ENCODE measurements at places on chromosomes 11 and 22.

DNA sequence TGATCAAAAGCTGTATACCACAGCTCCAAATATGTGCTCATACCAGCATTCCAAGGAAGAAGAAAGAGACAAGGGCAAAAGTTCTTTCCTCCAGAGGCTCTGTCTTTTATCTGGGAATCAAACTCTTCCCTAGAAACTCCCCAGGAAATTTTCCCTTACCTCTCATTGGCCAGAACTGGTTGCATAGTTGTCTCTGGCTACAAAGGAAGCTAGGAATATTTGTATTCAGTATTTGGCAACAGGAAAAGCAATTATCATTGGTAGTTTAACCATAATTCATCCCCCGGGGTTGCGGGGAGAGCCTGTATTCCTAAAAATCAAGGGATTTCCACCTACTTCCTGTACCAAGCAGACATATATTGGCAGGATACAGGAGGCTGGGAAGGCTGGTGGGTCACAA, 10.5 kb upstream of the ZFTA start:
- no peak for DNase-seq

DNA sequence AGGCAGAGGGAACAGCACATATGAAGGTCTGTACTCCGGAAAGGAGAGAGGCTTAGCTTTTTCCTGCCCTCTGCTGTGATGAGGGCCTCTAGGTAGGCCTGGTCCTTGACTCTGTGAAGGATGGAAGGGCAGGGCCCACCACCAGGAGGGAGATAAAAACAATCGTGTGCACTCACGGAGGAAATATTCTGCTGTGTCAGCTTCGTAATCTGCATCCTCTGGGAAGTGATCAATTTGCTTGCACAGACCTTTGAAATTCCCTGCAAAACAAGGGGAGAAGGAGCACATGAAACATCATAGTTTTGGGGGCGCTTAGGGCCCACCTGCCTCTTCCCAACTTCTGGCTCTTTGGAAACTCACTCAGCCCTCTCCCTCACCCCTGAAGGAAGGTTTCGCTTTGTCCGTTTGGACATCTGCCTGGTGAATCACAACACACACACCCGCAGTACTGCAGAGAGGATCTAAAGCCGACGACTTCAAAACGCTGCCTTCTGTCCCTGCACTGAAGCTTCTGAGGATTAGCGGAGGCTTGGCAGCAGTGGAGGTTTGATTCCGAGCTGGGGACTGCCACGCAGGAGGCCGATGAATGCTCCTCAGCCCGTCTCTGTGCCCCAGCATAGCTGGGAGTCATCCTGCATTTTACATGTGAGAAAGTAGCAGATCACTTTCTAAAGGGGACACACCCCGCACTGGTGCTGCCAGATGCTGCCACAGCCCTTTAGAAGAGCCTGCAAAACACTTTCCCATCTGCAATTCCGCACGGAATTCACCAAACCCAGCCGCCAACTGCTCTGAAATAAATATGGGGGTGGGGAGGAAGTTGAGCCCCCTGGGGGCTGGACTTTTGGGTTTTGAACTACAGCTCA, 58.6 kb upstream of the EIF3D start:
- no peak for DNase-seq

DNA sequence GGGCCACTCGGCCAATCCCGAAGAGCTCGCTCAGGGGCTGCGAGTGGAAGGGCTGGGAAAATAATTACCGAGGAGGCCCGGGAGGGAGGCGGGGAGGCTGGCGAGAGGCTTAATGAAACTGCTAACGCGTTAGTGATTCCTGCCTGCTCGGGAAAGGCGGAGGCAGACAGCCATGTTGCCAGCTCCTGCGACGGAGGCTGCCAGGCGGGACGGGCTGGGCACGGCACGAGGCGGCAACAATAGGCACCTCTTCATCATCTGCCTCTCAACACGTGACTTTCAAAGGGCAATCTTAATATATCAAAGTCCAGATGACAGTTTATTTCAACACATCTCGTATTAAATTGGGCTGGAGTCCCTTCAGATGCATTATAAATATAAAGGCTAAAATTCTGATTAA, 68.0 kb upstream of the TCF20 start:
- DNase-seq, result no peak

DNA sequence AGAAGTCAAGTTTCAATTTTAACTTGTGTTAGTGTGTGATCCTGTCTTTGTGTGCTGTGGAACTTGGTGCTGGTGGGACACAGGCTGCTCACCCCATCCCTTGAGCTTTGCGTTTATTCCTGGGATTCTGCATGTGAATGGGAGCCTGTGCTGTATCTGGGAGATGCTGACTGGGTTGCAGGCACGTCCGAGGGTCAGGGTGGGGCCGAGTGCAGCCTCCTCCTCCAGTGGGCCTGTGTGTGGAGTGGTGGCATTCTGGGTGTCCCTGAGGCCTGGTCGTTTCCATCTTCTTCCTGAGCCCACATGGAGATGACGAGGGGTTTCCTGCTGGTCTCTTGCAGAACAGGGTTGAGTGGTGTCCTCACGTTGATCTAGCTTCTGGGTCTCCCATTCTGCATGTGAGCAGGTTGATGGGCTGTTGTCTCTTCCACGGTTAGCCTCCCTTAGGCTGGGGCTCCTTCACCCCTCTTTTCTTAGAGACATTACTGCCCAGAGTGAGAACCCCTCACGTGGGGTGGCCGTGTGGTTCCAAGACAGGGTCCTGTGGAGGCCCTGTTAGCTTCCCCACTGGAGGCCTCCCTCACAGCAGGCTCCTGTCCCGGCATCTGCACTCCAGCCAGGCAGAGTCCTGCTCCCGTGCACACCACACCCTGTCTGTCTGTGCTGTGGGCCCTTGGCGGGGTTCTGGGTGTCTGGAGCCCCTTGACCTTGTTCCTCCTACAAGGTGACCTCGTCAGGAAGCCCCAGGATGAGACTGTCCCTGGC, 4.9 kb downstream of the PTDSS2 start:
- no peak for DNase-seq

GRCh38 chr11:94738746-94739145, 29.4 kb upstream of the AMOTL1 start:
- no peak for DNase-seq

DNA sequence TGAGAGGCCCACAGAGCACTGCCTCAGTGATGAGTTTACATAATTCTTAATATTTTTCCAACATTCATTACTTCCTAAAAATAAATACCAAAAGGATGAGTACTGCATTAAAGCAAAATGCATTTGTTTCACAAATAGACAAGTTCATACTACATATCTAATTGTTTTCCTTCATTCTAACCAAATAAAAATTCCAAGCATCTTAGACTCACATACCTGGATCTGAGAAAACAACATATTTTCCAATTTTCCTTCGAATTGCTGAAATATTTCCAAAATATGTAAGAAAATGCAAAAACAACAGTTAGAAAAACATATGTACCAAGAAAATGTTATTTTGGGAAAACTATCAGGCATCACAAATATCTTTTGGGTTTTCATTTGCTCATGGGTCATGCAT, 127.9 kb upstream of the CEP126 start:
- no peak for DNase-seq

- no peak for DNase-seq
These were observed 3.3 kb upstream of the SMARCB1 start for GRCh38 chr22:23783265-23784150.

DNA sequence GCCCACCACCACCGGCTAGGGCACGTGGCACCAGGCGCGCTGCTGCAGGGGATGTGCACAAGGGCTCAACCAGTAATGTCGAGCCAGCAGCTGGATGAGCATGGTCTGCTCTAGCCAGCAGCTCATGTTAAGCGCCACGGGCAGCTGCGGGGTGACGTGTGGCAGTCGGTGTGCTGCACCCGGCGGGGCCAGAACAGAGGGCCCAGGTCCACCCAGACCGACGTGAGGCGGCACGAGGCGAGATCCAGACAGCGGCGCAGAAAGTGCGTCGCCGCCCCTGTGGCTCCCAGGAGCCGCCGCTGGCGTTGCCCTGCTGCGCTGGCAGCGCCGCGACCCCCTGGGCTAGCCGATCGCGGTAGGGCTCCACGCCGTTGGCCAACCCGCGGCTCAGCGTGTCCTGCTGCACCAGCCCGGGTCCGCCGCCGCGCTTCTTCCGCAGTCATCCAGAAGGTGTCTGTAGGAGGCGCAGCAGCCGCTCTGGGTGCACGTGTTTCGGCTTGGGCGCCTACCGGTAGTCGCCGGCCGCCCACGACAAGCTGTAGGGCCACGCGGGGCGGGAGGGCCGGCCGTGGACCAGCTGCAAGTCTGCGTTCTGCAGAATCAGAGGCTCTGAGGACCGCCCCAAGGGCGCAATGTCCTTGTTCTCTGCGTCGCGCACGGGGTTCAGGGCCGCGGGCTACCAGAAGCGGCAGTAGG, 4.6 kb upstream of the GALR3 start:
- DNase-seq, result peak; percentile 52

DNA sequence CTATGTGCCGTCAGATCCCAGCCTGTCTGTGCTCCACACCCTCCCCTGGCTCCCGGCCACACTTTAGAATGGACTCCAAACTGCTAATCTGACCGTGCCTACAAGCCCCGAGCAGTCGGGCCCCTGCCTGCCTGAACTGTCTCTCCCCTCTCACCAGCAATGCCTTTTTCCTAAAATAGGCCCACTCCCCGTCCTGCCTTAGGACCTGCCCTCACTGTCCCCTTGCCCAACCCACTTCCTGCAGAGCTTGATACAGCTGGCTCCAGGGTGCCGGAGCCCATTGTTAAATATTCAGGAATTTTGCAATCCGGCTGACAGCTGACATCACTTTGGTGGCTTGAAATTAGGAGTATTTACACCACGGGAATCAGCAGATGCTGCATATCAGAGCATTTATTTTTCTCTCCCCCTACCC, 21.4 kb downstream of the MN1 start:
- no peak for DNase-seq

DNA sequence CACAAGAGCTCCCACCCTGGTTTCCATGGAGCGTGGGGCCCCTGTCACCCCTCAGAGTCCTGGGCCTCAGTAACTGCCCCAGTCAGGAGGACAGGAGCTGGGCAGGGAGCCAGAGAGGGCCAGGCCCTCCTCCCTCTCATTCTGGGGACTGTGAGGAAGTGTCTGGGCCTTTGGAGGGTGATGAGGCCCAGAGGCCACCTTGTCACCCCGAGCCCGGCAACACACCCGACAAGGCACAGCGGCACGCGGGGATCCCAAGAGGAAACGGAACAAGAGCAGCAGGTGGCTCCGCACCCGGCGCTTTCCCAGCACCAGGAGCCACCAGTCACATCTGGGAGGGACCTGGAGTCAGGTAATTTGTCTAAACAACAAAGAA, 72.1 kb downstream of the CELSR1 start:
- DNase-seq, result no peak

GRCh38 chr11:10990637-10991193, 132.9 kb upstream of the ZBED5 start:
- no peak for DNase-seq

- no peak for DNase-seq
These were observed 400.0 kb downstream of the ETS1 start for GRCh38 chr11:128187377-128187776.

DNA sequence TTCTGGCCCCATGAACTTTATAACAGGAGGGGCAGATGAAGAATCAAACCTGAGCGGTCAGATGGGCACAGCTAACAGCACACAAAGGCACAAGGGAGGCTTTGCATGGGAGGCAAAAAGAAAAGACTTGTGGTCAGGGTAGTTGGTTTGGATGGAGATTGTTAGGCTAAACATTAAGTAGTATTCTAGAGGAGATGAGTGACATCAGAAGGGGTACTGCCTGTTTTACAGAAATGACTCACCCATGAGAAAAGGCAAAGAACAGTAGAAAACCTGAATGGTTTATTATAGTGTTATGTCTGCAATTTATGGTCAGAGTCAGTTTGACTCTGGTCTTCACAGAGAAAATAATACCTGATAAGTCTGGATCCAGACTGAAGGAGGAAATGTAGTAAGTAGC, 129.8 kb upstream of the KIRREL3 start:
- no peak for DNase-seq

- no peak for DNase-seq
These were observed 16.4 kb downstream of the KCNJ5 start for GRCh38 chr11:128907585-128907984.

- DNase-seq, result no peak
These were observed 92.3 kb upstream of the C11orf87 start for GRCh38 chr11:109329716-109330115.

DNA sequence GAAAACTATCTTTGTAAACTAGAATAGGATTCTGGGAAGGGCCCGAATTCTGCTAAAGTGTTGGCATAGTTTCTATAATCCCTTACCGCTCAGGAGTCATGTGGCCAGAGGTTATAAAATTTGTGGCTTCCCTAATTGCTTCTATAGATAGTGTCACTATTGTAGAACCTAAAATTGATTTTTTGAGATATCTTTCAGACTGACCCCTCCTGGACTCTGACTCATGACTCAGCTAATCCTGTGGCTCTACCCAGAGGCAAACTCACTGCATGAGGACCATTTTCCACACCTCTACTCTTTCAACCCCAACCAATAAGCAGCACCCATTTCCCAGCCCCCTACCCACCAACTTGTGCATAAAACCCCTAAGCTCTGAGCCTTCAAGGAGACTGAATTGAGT, 61.8 kb upstream of the PRSS23 start:
- DNase-seq, result no peak

DNA sequence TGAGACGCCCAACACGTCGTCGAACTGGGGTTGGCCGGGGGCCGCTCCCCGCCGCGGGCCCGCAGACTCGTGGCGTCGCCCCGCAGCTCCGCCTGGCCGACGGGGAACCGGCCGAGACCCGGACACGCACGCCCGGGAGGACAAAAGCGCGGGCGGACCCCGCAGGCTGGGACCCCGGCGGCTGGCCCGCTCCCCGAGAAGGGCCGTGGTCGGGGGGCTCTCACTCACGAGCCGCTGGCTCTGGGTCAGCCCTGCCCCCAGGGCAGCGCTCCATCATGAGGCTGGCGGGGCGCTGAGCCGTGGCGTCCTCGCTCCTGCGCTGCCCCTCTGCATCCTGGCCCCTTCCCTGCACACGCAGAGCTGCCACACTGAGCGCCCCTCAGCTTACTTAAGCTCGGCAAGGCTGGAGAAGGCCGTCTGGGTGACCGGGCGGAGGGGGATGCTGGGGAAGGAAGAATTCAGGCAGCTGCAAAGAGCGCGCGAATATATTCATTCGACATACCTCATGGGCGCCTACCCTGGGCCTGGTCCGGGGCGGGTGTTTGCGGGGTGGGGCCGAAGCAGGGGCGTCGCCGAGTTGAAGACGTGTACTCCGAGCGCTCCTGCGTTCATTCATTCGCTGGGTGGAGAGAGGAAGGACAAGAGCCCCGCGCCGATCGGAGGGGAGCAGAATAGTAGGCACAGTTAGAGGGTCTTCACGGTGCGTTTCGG, 579 bp upstream of the CYB5R2 start:
- no peak for DNase-seq
